ENCODE measurements at places on chromosomes 4 and X.

- DNase-seq: no peak
These were observed 17.7 kb downstream of the NELFA start for GRCh38 chr4:1991087-1991486.

DNA sequence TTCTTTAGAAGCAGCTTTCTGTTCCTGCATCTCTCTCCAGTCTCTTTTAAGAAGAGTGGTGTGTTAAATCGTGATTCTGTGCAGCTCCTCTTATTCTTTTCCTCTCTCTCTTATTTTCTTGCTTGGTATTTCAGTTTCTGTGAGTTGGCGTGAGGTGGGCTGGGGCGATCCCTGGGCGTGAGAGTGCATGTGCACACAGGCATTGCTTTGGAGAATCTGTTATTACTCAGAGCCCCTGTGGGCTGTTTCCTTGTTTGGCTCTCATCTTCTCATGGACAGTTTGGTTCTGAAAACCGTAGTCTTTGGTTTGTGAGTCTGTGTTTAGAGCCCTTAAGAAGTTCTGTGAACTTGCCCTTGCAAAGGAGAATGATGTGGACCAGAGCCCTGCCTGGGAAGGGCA lies 97.2 kb upstream of the CLNK start:
- no peak for DNase-seq

- peak; percentile 17 for DNase-seq
These were observed 270.3 kb downstream of the DTHD1 start for GRCh38 chr4:36551697-36552214.

DNA sequence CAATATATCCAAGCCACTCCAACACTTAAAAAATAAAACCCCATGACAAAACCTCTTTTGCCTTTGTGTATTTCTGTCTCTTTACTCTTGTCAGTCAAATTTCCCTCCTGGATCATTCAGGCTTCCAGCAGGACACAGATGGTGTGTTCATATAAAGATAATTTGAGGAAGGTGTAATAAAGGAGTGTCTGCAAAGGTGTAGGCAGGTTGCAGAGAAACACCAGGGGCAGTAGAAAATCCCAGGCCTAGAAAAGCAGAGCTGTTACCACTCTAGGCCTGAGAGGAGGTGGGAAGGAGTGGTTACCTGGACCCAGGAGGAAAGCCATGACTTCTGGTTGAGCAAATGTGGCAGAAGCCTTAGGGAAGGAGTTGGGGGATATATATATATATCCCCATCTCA lies 28.8 kb downstream of the CHRNA9 start:
- no peak for DNase-seq

DNA sequence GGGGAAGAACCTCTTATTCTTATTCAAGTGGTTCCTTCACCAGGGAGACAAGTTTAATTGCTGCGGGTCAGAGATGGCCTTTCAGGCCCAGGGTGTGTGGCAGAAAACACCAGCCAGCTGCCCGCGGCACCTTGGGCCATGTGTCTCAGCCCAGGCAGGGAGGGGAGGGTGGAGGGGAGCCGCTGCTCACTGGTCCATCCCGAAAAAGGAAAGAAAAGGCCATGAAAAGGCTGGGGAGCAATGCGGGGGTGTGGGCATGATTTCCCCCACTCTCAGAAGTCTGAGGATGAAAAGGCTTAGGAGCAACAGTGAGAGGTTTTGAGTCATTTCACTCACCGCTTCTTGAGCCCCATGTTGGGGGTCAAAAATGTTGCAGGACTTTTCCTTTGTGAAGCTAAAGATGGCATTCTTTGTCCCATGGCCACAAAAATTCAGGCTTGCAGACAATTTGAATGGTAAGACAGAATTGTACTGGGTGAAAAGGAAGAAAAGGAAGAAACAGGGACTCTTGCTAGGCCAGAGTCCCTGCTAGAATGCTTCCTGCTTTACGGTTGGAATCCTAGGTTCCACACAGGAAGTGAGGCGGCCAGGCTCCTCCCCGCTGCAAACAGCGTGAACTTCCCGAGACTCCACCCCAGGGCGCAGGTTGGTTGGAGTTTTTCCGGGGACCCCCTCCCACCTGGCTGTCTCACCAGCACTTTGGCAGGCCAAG lies 17.4 kb upstream of the FAM47E start:
- peak; percentile 8 for DNase-seq

GRCh38 chr4:7058792-7059191 lies 9.1 kb downstream of the GRPEL1 start:
- no peak for DNase-seq

GRCh38 chr4:24105327-24106038 lies 215.6 kb upstream of the PPARGC1A start:
- no peak for DNase-seq

DNA sequence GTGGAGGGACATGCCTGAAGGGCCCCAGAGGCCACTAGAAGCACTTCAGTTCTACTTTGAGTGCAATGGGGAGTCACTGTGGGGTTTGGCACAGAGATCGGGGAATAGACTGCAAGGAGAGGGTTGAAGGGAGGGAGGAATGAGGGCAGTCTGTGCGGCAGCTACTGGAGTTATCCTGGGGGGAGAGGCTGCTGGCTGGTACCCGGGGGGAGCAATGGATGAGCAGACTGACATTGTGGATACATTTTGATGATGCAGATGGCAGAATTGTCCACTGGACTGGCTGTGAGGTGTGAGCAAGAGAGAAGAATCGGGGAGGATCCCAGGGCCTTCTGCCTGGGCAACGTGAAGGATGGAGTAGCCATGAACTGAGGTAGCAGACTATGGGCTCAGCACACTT lies 2.8 kb upstream of the MAMLD1 start:
- no peak for DNase-seq

GRCh38 chr4:168787801-168788595 lies 222.1 kb downstream of the CBR4 start:
- no peak for DNase-seq

DNA sequence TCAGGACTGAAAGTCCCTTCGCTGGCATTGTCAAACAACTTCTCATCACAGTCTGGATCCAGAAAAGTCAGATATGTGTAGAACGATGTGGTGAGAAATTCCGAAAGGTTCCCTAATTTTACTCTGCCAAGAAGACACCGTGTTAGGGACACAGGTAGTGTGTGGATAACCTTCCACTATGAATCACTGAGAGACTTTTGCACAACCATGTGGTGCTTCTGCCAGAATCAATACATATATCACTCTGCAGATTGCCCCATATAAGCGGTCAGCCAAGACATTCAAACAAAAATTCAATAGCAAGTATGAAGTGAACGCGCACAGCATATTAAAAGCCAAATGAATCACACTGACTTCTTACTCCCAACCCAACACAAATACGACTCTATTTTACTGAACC lies 63.8 kb downstream of the PHKA2 start:
- no peak for DNase-seq

GRCh38 chr4:98566361-98567008 lies 91.9 kb downstream of the TSPAN5 start:
- DNase-seq: no peak

GRCh38 chr4:100517864-100518341 lies at the start of gene EMCN:
Gene EMCN, minus strand, starts transcription at chr4:100518022. Its CDS starts 108 bp downstream, at chr4:100517914.
- no peak for DNase-seq

- DNase-seq: no peak
These were observed 2.6 kb downstream of the MSX1 start for GRCh38 chr4:4862071-4862551.

DNA sequence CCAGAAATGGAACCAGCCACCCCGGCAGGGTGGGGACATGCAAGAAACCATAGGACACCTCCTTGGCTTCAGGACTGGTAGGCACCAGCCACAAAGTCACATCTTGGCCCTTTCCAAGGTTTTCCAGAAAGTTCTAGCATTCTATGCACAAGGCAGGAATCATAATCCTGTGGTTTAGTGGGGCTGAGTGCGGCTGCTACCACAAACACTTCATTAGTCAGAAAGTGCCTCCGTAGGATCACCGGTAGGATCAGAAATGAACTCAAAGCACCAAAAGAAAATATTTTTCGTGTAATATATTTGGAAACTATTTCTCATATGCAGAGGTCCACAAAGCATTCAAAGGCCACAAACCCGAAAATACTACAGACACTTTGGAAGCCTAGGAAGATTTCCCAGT lies 191.7 kb downstream of the PTTG2 start:
- DNase-seq: no peak

DNA sequence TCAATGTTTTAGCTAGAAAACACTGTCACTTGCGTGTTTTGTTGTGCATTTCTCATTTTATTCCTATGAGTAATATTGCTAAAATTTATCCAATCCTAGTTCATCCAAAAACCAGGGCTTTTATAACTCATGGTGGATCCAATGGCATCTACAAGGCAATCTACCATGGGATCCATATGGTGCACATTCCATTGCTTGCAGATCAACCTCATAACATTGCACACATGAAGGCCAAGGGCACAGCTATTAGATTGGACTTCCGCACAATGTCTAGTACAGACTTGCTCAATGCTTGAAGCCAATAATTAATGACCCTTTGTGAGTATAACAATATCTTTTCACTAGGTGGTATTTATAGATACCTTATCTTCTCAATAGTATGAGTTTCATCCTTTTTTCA lies 57.2 kb upstream of the UGT2B7 start:
- DNase-seq: no peak

DNA sequence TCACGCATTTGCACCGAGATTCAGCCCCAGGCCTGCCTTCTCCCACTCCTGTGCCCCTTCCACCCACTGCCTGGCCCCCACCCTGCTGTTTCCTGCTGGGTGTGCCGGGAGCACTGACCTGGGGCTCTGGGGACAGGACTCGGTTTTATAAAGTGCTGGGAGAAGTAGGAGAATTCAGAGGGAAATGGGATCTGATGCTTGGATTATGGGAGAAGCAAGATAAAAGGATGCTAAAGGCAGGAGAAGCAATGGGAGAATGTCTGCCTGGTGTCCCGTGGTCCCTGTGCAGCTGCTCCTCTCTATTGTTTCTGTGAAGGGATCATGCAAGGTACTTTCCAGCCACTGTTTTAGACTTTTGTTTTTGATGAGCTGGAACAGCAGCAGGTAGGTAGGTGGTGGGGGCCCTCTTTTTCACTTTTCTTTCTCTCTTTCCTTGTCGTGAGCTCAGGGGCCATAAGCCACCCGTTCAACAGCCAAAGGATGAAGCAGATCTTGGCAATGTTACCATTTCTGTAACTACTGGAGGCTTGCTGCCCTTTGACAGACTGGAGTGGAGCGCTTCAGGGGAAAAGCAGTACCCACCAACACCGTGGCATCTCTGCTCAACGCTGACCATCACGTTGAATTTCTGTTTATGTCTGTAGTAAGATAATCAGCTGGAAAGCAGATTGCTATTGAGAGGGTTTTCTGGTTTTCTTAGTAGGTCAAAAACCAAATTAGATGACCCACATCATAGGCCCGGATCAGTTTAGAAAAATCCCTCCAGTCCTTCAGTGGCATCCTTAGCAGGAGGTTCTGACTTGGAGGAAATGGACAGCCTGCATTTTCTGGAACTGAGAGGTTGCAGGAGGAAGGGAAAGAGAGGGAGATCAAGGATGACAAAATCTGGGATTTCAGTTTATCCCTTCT lies 63.8 kb upstream of the ENPP6 start:
- DNase-seq: peak; percentile 46

GRCh38 chrX:9465380-9466123 lies 694 bp downstream of the TBL1X start:
- peak; percentile 42 for DNase-seq

Measured in stimulated activated CD4-positive, alpha-beta T cell treated with anti-CD3 and anti-CD28 coated beads, Interleukin-2, amount 100 ng/mL, for 24 hours (primary cell).